Caudate nucleus (tissue), 63 donors: ENCODE measurements at places on chromosomes 2 and 18.

DNA sequence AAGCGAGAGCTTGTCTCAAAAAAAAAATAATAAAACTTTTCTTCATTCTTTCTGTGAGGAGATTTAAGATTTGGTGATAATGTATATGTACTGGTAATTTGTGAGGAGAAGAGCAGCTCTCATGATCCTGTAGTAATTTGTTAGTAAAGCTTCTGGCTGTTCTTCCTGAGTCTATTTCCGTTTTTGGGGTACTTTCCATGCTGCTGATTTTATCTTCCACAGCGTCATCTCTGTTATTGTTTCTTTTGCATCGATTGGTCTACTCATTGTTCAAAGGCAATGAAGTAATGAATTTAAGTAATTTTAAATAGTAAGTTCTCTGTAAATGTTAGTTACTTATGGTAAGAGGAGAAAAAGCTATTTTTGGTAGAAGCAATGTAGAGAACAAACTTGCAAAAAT, 12.0 kb downstream of the NDUFAF7 start:
- no peak for DNase-seq

DNA sequence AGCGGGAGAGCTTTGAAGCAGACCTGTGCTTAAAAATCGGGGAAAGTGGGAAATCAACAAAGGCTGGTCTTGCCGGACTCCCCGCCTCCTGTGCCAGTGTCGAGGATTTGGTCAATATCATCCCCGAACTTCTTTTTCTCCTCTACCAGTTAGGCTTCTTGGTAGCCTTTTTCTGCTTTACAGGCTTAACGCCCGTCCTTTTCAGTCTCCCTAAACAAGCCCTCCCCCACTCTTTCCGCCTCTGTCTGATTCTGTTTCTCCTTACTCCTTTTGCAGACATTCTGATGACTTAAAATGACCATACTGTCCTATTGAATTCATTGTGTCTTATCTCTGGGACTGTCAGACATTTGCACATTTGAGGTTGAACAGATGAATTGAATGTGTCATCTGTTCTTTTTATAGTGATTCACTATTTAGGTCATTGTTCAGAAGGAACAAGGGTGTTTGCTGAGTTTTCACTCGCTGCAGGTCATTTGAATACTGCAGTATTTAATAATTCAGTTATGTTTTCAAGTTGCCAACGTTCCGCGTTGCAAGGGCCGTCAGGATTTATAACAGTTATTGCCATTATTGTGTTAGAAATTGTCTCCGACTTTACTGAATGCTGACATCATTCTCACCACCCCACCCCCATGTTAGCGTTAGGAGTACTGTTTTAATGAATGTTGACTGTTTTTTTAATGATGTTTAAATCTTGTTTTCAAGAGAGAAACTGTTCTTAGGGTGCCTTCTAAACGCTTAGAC, 1.1 kb downstream of the ITGAV start:
- no peak for DNase-seq

DNA sequence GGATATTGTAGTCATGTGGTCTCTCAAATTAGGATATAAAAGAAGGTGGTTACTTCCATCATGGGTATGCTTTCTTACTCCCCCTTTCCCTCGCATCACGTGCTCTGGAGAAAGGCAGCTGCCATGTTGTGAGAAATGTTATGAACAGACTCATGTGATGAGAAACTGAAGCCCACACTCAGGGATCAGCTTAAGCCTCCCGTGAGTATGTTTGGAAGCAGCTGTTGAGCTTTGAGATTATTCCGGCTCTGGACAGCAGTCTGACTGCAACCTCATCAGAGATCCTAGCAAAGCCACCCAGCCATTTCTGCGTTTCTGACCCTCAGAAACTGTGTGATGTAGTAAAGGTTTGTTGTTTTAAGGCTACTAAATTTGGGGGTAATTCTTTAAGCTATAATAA, 700.1 kb downstream of the ADCYAP1 start:
- no peak for DNase-seq

- no peak for DNase-seq
Observed at GRCh38 chr2:45242161-45242741, 233.0 kb upstream of the SIX2 start.

DNA sequence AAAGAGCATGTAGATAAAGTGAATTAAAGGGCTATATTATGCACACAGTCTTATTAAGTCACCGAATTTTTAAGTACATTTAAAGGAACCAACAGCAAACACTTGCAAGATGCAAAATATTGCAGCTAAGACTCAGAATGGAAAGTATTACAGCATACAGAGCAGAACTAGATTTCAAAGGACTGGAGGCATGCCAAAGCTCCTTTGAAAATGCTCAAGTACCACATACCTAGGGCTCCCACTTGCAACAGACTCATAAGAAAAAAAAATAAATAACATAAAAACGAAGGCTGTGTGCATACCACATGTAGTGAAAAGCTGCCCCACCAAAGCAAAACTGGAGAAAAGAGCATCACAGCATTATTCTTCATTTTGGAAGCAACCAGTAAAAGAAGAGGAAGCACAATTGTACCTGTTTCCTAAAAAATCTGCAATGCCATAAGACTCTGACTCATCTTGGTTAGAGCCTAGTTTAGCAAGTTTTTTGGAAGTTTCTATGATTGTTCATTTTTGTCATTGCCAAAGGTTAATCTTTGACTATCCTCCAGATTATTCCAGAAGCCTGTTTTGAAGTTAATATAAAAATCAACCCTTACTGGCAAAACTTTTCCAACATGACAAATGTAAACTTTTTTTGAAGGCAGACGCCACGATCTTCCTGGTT, 306.0 kb upstream of the COL3A1 start:
- DNase-seq, result no peak

DNA sequence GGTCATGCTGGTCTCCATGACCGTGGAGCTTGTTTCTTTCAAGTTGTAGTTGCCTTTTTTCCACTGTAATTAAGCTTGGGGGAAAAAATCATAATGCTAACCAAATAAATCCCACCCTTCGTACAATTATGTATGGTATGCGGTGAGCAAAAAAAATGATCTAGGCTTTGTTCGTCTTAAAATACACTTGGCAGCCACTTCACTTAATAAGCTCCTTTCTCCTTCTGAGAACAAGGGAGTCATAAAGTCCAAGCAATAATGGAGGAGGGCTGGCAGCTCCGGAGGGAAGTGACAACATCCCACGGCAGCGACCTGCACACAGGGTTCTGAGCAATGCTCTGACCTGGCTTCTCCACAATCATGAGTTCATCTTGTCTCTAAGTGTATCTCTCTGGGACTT, 91.2 kb upstream of the KLHL29 start:
- DNase-seq, result no peak

GRCh38 chr2:8543060-8543382, 138.8 kb upstream of the ID2 start:
- DNase-seq, result no peak

- DNase-seq, result no peak
Observed at GRCh38 chr2:31457651-31458050, 43.1 kb upstream of the XDH start.

DNA sequence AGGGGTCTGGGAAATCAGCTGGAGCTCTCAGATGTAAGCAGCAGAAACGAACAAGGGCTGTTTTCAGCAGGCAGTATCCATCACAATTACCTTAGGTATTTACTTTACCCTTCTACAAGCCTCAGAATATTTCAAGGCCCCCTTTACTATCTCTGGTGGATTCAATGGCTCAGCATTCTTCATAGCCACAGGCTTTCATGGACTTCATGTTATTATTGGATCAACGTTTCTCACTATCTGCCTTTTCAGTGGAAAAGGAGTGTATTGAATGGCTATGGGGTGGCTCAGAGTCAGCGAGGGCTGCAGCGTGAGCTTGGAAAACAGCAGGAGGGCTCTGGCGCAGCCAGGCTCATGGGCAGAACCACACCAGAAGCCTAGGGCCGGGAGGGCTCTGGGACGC, 16.6 kb upstream of the CHRNA1 start:
- DNase-seq, result no peak

DNA sequence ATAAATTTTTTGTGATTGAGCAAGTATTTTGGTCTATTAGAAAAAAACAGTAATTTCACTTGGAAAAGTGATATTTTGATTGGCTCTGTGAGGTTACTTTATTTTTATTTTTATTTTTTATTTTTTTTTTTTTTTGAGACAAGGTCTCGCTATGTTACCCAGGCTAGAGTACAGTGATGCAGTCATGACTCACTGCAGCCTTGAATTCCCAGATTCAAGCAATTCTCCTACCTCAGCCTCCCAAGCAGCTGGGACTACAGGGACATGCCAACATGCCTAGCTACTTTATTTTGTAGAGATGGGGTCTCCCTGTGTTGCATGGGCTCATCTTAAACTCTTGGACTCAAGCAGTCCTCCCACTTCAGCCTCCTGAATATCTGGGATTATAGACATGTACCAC, 60.9 kb upstream of the MGAT5 start:
- no peak for DNase-seq

- DNase-seq, result no peak
Observed at GRCh38 chr18:65527879-65528633, 222.8 kb upstream of the CDH7 start.

DNA sequence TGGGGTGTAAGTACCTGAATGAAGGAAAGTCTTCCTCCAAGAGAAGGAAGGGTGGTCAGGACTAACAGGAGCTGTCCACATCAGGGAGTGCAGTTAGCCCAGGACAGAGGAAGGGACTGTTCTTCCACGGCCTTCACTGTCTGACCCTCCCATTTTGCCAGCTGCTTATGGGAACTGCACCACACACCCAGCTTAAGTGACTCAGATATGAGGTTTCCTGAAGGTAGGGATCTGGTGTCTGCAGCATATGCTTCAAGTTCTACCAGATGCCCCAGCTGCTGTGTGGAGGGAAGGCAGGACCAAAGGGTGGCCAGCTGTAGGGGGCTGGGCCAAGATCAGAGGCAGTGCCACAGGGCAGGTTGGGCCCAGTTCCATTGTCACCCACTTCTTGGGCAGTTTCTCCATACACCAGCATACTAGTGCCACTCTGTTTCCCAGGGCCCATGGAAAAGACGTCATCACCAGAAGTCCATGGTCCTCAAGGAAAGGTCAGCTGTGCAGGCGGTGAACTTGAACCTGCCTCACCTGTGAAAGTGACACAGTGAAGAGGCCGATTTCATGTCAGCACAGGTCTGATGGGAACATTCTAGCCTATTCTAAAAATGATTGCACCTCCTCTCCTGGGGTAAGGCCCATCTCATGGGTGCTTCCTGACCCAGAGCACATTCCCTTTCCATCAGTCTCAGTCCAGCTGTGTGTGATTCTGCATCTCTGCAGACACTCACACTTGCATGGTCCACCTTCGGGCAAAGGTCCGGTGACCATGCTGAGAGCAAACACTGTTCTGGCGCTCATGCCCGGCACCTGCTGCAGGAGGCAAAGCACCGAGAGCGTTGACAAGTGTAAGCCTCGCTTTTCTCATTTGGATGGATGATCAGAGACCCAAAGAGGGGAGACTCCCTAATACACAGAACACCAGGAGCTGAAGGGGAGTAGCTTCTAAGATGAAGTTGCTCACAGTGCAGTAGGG, 68.0 kb downstream of the ACAA2 start:
- no peak for DNase-seq

DNA sequence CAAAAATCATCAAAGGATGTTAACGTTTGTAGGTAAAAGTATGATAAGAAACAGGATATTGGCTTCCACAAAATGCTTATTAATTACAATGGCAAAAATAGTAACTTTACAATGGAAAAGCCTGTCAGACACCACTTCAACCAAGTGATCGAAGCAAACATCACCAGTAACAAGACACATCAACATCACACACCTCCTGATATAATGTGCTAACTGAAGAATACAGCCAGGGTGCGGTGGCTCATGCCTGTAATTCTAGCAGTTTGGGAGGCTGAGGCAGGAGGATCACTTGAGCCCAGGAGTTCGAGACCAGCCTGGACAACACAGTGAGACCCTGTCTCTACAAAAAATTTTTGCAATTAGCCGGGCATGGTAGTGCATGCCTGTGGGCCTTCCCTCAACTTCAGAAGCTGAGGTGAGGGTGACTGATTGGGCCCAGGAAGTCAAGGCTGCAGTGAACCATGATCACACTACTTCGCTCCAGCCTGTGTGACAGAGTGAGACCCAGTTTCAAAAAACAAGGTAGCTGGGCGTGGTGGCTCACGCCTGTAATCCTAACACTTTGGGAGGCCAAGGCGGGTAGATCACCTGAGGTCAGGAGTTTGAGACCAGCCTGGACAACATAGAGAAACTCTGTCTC, 15.0 kb downstream of the MGAT4A start:
- DNase-seq, result no peak

DNA sequence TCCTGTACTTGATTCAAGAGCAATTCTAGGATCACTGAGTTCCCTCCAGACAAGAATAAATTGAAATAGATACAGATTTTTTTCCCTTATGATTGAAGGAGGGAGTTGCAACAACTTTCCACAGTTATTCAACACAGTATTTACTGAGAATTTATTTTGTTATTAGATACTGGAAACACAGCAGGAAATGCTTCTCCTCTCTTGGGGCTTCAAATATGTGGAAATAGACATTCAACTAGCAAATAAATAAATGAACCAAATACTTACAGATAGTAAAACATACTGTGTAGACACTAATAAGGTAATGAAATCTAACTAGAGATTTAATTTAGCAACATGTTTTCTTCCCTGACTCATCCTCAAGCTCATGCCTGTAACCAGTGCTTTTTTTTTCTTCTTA, 169.2 kb downstream of the LNPK start:
- DNase-seq, result no peak

DNA sequence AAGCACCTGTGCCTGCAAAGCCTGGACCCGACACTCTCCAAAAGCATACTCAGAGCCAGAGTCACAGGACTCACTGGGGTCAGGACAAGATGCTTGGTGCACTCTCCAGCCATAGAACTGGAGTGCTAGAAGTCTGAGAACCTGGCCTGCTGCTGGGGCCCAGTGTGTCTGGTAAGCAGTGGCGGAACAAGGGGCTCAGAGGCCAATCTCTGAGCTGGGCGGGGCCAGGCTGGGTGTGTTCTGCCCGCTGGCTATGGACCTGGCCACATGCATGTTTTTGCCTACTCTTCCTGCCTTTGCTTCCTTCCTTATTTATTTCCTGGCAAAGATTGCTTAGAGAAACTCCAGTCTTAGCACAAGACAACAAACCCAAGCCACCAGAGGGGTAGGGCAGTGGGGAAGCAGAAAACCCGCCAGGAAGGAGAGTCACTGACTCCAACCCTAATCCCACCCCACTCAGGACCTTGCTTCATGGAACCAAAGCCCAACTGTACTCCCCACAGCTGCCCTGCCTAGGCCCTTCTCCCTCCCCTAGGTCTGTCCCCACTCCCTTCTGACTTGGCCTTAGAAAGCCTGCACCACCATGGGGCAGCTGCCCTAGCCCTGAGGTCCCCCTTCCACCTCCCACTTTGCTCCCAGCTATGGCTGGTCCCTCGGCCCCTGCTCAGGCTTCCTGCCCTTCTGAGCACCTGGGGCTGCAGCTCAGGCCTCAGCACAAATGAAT, 315.5 kb downstream of the CELF4 start:
- DNase-seq, result no peak
